Activated CD4-positive, alpha-beta T cell treated with anti-CD3 and anti-CD28 coated beads, Interleukin-10, Interleukin-2, amounts not matched to agents 100 ng/mL and 50 ng/mL, durations not matched to agents 16 hours and 8 hours (primary cell): ENCODE measurements at places on chromosomes 1 and 21.

DNA sequence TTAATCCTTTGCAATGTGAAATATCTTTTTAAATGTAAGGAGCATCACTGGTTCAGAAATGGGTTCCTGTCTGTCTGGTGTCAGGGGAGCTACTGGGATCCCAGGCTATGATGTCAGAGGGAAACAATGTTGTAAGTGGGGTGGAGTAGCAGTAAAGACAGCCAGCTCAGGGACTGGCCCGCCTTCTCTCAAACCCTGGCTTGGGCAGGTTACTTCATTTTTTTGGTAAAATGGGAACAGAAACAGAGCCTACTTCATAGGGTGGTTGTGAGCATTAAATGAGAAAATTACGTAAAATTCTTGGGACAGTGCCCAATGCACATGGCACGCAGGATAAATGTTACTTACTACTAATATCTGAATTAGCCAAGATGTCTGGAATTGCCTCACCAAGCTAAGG lies 30.7 kb upstream of the IL20 start:
- DNase-seq, result no peak

DNA sequence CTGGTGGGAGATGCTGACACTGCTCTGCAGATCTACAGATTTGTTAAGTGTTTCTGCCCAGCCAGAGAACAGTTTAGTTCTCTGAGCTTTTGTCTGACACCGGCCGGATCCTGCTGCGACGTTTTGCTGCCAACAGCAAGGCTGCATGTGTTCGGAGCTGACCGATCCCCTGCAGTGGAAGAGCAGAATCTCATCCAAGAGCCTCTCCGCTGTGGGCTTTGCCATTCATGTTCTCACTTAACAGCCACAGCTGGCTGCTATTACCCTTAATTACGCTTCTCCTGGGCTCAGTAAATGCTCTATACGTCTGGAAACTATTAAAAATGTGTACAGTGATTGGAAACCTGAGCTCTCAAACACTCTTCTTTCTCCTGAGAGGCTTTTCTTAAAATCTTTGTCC lies 105.3 kb downstream of the BCAR3 start:
- no peak for DNase-seq

DNA sequence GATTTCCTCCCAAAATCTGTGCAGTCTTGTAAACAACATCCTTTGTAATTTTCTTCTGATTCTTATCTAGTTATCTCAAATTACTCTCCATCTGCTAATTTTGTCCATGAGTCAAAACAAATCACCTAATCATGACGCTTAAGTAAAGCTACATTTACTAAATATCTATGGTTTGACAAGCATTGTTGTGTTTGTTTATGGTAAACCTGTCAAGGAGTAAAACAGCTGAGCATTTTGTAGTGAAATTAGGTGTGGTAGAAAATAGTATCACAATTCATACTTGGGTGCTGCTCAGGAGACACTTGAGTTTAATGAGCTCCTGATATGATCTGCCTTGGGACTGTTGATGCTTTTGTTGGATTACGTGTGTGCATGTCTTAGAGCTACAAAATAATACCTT lies 11.6 kb downstream of the TIPRL start:
- DNase-seq, result no peak

- DNase-seq, result no peak
Observed at GRCh38 chr21:42313501-42313969, 1.7 kb downstream of the TFF3 start.

DNA sequence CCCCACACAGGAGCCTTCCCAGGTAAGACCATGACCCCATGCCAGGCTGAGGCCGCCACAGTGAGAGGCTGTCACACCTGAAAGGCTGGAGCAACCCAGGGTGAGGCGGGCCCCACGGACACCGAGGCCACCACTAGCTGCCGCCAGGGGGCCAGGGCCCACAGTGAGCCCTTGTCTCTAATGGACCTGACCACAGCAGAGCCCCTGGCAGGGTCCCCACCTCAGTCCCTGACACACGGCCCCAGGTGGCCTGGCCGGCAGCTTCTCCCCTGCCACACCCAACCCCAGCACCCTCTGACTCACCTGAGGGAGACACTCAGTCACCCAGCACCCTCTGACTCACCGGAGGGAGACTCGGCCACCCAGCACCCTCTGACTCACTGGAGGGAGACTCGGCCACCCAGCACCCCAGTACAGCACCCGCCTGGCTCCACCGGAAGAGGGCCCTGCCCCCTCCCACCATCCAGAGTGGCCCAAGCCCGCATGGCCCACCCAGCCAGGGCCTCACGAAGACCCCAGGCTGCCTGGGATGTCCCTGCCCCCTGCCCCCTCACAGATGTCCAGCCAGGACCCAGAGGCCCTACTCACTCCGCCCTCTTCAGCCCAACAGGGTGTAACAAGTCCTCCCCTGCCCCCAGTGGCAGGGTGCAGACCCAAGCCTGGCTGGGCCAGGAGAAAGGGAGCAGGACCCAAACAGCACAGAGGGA lies 4.4 kb downstream of the DVL1 start:
- DNase-seq, result peak; percentile 72

- peak; percentile 50 for DNase-seq
Observed at GRCh38 chr1:198179556-198179981, 22.8 kb downstream of the NEK7 start.

DNA sequence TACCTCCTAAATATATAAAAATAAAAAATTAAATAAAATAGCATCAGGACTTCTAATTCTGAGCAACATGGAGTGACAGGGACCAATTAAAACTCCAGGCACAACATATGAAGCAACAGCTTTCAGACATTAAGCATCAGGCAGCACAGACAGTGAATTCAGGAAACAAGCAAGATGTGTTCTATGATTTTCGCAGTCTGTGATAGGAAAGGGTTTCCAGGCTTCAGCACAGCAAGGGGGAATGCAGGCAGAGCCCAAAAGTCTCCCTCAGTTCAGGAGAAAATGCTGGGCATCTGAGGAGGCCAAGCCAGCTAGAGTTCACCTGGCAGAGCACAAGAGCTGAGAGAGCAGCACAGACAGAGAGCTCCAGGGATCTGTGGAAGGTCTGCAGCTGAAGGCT lies 22.2 kb upstream of the CTTNBP2NL start:
- DNase-seq, result no peak

DNA sequence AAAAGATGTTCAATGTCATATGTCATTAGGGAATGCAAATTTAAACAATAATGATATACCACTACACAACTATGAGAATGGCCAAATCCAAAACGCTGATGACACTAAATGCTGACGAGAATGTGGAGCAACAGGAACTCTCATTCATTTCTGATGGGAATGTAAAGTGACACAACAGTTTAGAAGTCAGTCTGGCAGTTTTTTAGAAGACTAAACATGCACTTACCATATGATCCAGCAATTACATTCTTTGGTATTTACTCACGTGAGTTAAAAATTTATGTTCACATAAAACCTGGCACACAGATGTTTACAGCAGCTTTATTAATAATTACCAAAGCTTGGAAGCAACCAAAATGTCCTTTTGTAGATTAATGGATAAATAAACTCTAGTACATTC lies 110.4 kb upstream of the C1orf21 start:
- DNase-seq, result no peak

DNA sequence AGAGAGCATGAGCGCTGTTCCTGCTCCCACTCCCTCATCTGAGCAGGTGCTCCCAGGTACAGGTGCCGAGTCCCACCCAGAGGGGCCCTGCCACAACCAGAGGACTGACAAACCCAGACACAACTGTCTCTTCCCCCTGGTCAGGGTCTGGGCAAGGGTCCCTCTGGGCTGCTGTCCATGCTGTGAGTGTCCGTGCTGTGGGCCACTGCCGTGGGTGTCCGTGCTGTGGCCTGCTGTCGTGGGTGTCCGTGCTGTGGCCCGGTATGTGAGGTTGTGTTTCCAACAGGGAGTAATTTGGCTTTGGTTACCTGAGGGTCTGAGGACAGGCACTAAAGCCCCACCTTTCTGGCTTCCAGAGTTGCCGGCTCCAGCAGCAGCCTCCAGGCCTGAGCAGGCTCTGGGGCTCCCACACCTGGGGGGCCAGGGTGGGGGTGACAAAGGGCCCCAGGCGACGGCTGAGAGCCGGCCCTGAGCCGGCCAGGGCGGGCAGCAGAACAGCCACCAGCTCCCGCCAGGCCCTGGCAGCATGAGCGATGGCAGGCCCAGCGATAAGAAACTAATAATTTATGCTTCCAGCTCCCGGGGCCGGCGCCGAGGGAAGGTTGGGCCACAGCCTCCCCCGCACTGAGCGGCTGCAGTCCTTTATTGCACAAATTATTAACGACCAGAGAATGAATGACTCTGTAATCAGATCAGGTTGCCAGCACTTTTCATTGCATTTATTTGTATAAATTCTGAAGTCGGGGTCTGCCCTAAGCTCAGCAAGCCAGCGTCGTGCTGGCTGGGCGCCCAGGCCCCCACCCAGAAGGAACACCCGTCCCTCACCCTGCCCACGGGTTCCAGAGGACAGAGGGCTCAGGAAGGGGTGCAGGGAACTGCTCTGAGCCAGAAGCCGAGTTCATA lies 7.3 kb upstream of the SAMD11 start:
- DNase-seq, result no peak

- no peak for DNase-seq
Observed at GRCh38 chr1:185790194-185790735, 56.1 kb downstream of the HMCN1 start.

- DNase-seq, result no peak
Observed at GRCh38 chr1:94250341-94250740, 13.0 kb upstream of the ARHGAP29 start.

DNA sequence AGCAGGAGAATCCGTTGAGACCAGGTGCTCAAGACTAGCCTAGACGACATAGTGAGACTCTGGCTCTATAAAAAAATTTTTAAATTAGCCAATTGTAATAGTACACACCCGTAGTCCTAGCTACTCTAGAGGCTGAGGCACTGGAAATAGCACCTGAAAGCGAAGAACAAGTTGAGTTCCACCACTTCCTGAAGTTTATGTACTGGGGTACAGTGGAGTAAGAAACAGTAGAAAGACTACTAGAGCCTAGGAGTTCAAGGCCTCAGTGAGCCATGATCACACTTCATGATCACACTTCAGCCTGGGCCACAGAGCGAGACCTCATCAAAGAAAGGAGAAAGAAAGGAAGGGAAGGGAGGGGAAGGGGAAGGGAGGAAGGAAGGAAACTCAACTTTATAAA lies 19.8 kb downstream of the RSBN1 start:
- DNase-seq, result no peak

- DNase-seq, result no peak
Observed at GRCh38 chr1:108569097-108569728, 9.3 kb downstream of the EEIG2 start.

DNA sequence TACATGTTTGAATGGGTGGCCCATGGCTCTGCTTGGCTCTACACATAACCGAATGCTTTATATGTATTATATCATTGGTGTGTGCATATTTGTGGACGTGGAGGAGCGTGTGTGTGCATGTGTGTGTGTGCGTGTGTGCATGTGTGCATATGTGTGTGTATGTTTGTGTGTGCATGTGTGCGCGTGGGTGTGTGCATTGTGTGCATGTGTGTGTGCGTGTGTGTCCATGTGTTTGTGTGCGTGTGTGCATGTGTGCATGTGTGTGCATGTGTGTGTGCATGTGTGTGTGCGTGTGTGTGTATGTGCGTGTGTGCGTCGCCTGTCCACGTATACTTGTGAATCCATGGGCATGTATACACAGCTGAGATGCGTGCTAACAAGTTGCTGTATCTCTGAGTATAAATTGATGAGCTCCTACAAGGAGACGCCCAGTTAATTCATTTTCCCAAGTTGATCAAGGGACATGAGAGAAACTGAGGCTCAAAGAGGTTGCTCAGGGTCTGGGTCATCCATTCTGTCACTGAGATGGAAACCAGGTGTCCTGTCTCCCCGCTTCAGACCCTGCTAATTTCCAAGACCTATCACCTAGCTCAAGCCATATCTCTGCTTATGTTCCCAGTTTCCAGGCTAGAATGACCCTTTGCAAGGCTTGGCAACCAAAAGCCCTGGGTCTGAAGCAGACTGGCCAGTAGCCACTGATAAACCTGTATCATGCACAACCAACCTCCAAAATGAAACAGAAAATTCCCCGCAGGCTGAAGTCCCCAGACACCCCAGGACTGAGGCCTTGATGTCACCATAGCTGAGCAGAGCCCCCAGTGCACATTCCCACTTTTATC lies 2.8 kb upstream of the CTRC start:
- no peak for DNase-seq

GRCh38 chr1:25744140-25744581 lies 55.8 kb upstream of the SELENON start:
- no peak for DNase-seq

GRCh38 chr1:117201808-117202207 lies 8.9 kb downstream of the VTCN1 start:
- DNase-seq, result no peak

GRCh38 chr1:206833801-206834200 lies 31.6 kb upstream of the IL20 start:
- DNase-seq, result no peak

- no peak for DNase-seq
Observed at GRCh38 chr1:230992100-230992774, 13.3 kb downstream of the ARV1 start.

GRCh38 chr1:195241066-195241465 lies 1367.2 kb downstream of the KCNT2 start:
- DNase-seq, result no peak

DNA sequence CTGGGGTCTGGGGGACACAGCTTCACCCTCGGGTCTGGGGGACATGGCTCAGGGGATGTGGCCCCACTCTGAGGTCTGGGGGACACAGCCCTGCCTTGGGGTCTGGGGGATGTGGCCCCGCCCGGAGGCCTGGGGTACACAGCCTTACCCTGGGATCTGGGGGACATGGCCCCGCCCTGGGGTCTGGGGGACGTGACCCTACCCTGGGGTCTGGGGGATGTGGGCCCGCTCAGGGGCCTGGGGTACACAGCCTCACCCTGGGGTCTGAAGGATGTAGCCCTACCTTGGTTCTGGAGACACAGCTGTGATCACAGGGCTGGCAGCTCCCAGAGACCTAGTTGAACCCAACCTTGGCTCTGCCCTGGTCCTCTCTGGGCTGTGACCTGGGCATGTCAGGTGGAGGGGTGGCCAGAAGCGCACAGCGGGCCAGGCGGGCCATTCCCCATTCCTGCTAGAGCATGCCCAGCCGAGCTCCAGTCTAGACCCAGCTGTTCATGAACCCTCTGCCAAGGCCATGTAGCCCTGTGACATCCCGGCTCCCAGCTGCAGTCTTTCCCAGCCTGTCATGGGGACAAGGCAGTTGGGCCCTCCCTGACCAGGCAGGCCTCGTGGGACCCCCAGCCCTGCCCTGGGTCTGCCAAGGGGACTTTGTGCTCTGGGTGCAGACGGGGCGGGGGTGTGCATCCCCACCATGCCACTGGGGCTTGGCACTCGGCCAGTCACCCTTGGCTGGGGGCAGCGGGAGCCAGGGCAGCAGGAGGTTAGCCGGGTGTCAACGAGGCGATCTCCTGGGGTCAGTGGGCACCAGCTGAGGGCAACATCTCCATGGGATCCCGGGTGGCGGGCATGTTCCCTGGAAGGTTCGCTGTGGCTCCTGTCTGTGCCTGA lies 43.9 kb downstream of the WNT9A start:
- DNase-seq, result no peak

DNA sequence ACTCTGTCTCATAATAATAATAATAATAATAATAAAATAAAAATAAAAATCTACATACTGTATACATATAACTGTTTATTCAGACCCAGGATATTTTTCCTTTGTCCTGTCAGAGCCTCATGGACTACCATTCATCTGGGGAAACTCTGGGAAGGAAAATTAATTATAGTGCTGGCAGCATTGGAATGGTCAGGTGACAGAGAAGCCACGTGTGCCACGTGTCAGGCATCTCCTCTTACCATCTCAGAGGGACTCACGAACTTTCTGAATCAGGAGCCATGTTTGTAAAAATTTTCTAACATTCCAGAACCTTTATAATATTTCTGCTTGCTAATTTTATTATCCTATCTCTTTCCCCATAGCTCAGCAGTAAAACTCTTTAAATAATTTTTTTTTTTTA lies 97.8 kb upstream of the HNRNPU start:
- no peak for DNase-seq
